Nephron progenitor cell (in vitro differentiated cells): ENCODE measurements at places on chromosomes 5 and 9.

DNA sequence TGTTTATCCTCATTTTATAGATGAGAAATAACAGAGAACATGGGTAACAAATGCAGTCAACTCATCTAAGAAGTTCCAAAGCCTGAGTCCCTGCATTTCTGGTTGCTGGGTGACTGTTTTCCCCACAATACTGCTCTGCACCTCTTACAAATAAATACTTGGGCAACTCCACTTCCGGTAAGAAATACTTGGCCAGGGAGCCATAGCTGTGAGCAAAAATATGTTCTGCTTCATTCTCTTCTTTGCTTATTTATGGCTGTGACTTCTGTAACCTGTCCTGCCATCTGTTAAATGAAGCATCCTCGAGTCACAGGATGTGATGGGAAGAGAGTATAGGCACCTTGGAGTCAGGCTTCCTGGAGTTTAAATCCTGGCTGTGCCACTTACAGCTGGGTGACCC lies 49.9 kb downstream of the GDNF start:
- DNase-seq: no peak

DNA sequence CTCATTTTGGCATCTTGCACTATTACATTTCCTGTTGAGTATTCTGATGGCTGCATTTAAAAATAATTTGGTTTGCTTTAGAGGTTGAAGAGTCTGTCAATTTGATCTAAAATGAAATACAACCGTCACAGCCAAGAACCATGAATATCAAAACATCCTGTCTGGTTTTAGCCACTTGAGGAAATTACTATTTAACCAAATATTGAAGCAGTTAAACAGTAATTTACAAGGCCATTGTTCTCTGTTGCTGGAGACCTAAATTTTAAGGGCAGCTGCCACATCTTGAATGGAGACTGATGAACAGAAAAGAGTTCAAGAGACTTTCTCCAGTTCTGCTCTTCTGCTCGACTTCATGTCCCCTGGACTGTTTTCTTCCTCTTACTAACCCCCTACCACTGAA lies 549.4 kb downstream of the LRRC70 start:
- DNase-seq: no peak

GRCh38 chr5:63124266-63124665 lies 545.6 kb downstream of the LRRC70 start:
- DNase-seq: no peak

DNA sequence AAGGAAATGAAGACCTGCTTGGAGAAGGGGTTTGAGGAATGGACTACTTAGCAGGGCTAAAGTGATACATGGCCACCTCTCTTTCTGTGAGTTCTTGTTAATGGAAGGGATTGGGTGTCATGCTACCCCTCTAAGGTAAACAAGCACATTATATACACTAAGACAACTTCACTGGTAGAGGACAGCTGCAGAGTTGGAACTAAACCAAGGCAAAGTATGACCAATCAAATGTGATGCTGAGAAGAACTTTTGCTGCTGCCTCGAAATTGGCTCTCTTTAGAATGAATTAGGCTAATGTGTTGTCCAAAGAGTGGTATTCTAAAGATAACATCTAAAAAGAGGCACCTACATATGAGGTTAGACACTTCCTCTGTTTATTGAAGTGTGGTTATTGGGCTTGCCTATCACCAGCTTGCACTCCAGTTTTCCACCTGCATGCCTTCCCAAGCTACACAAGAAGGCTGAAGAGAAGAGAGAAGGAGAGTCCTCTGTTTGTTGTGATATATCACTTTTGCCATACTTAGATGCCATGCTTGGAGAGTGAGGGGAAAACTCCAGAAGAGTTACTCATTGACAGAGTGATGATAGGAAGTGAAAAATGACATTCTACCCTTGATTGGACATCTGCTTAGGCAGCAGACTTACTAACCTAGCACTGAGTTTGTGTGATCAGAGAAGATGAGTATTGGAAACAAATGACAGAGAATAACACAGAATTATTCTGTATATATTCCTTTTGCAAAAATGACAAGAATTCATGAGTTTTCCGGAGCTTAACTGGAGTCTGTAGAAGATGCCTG lies 536.1 kb downstream of the ZNF608 start:
- DNase-seq: no peak

DNA sequence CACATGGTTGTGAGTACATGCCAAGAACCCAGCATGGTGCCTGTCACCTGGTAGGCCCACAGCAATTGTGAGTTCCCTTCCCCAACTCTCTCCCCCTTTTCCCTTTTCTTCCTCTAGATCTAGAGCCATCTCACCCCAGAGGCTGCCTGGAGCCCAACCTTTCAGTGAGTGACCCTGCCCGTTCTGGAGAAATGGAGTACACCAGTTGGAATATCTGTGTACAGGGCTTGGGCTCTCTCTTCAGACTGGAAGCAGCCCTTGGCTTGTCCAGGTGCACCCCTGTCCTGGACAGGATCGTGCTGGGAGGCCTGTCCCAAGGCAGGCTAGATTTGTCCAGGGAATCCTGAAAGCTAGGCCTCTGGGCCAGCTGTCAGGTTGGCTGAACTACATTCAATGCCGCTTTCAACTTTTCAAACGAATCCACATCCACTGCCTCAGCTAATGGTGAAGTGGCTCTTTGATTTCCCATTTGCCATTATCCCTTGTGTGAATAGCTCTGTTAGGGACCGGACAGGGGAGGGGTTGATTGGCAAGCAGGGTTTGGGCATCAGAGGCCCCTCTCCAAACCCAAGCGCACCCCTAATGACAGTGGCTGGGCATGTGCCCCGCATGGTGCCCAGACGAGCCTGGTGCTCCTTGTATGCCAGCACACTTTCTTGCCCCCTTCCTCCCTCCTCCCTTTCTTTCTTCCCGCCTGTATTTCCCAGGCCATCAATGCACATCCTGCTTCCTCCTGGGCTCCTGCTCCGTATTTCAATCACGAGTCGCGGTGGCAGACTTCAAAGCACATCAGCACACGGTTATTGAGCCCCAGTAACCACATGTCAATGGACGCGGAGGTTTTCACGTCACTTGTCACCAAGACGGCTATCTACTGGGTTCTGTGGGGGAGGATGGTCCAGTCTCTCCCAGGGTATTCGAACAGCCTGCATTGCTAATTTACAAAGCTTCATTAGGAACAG lies 211.2 kb downstream of the DAB2IP start:
- no peak for DNase-seq

- no peak for DNase-seq
These were observed 66.1 kb downstream of the KIF24 start for GRCh38 chr9:34262971-34263370.

- no peak for DNase-seq
These were observed 5.1 kb upstream of the CAST start for GRCh38 chr5:96657068-96657467.
